ENCODE measurements at places on chromosomes 7 and 10. TPM values are rescaled to one million over a fixed set of nuclear protein-coding genes. Genes with fewer than 3 reads are reported as not detected.
A peak's percentile ranks its signal among the peaks of the same experiment; 100 is the strongest.

The OR2A12 gene
- not detected for total RNA-seq

The FAM24B gene
- total RNA-seq = 6.9 TPM

The MCM10 gene
- 35.1 TPM for total RNA-seq

The ZKSCAN1 gene
- 32.3 TPM for total RNA-seq

The AZGP1 gene
- 0.71 TPM for total RNA-seq

The NKX1-2 gene
- 5.5 TPM for total RNA-seq

The KIAA1549 gene
- 5.1 TPM for total RNA-seq

The GALNT17 gene
- total RNA-seq = not detected

The CYP2C19 gene
- total RNA-seq = not detected

- DNase-seq = no peak
Observed at GRCh38 chr7:138926241-138926612, 55.0 kb downstream of the KIAA1549 start.

DNA sequence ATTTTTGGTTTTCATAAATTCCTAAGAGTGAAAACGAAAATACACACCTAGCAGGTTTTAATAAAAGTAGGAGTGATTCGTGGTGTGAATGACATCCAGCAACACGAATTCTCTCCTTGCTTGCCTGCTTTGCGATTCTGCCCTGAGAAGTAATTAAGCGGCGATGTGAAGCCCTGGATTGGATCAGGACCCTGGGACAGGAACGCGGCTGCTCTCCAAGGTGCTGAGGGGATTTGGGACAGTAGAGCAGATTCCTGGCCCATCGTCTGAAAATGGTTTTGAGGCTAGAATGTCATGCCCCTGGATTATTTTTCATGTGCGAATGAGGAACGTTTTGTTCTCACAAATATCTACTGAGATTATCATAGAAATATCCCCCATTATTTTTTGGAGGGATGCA, 7.8 kb downstream of the NPS start:
- no peak for DNase-seq

DNA sequence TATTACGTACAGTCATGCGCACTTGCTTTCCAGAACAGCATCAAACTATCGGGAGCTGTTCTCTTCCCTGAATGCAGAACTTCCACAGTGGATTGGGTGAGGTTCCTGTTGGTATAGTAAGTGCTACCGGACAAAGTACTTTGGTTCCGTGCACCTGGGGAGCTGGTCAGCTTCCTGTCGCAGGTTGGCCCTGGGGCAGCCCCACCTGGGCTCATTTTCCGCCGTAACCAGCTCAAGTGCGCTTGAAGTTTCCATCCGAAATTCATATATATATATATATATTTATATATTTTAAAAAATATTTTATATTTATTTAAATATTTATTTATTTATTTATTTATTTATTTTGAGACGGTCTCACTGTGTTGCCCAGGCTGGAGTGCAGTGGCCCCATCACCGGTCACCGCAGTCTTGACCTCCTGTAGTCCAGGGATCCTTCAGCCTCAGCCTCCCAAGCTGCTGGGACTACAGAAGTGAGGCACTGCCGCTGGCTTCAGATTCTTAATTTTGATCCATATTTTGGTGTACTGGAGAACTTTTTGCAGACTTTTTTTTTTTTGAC, 6.5 kb downstream of the SCART1 start:
- DNase-seq = no peak

GRCh38 chr10:123564631-123565030, 101.5 kb upstream of the GPR26 start:
- no peak for DNase-seq

DNA sequence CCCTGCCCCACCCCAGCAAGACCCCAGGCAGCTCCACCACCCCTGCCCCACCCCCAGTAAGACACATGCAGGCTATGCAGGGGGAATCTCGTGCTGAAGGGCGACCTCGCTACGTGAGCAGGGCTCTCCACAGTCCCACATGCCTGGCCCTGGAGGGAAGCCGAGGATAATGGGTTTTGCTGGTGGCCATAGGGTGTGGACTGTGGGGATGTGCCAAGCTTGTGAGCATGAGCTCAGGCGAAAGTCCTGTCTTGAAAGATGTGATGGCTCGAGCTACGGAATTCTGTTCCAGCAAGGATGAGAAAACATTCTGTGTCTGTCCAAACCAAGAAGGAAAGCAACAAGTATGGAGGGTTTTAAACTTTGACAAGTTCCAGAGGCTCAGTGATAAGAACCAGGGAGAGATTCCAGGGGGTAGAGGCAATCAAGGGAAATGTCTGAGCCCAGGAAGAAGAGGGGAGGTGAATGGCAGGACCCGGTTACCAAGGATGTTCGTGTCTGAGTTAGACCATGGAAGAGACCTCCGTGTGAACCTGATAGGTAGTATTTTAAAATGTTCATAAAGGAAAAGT, 63.1 kb downstream of the PYROXD2 start:
- DNase-seq = no peak

DNA sequence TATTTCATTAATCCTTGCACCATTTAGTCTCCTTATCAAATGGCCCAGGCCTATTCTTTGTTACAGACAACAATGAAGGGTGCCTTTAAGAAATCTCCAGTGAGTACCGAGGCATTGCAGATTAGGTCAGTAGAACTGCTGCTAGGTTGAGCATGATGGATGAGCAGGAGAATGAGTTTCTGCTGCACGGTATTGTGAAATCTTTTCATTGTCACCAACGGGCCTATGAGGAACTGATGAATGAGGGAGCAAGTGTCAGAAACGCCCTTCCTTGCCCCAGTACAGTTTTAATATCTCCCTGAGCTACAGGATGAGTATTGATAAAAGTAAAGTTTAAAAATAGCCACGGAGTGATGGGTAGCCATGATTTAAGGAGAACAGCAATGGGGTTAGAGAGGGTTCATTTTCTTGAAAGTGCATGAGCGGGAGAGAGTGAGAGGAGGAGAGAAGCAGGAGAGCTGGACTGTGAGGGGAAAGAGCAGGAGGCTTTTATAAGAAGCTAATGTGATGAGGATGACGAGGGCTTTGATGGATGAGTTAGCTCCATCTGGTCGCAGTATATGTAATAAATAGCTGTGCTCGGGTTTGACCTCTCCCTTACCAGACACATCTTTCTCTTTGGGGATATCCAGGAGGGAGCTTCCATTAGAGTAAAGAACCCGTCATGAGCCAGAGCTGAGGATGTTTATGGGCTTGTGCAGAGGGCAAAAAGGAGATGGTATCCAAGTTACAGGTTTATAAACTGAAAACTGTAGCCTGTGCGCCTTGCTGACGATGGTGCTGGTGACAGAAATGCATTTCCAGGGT, 526.1 kb downstream of the LRMDA start:
- no peak for DNase-seq

GRCh38 chr10:124143721-124144120, 50.3 kb upstream of the CHST15 start:
- DNase-seq = no peak

GRCh38 chr10:17289763-17290162, 61.7 kb downstream of the VIM start:
- no peak for DNase-seq

GRCh38 chr10:106043863-106044262, 1120.6 kb downstream of the SORCS1 start:
- peak; percentile 2 for DNase-seq

GRCh38 chr7:108001764-108002725, 916 bp downstream of the LAMB1 start:
- no peak for DNase-seq

DNA sequence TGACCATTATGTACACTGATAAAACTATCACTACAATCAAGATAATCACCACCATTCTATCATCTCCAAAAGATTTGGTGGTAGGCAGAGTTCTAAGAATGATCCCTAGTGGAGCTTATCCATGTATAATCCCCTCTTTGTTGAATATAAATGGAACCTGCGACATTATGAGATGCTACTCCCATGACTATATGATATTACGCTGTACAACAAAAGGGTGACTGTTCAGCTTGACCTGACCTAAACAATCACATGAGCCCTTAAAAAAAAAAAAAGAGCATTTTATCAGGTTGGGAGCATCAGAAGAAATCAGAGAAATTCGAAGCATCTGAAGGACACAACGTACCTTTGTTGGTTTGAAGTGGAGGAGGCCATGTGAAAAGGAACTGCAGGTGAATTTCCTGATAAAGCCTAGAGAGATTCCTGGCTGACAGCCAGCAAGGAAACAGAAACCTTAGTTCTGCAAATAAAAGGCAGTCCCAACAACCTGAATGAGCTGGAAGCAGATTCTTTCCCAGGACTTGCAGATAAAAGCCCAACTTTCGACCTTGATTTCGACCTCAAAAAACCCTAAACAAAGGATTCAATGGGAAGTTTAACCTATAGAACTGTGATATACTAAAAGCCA, 270.7 kb downstream of the ADRA2A start:
- no peak for DNase-seq

DNA sequence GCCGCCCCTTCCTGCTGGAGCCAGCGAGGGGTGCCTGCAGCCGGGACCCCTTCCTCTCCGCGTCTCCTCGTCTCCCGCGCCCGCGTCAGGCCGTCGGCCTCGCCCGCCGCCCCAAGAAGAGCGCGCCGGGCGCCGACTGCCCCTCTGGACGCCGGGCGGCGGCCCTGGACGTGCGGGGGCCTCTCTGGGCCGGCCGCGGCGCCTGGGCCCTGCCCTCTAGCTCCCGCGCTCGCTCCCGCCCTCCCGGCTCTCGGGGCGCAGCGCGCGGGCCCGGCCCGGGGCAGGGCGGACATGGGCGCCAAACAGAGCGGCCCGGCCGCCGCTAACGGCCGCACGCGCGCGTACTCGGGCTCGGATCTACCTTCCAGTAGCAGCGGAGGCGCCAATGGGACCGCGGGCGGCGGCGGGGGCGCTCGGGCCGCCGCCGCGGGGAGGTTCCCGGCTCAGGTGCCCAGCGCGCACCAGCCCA, 704 bp downstream of the ZNRF2 start:
- DNase-seq = no peak

DNA sequence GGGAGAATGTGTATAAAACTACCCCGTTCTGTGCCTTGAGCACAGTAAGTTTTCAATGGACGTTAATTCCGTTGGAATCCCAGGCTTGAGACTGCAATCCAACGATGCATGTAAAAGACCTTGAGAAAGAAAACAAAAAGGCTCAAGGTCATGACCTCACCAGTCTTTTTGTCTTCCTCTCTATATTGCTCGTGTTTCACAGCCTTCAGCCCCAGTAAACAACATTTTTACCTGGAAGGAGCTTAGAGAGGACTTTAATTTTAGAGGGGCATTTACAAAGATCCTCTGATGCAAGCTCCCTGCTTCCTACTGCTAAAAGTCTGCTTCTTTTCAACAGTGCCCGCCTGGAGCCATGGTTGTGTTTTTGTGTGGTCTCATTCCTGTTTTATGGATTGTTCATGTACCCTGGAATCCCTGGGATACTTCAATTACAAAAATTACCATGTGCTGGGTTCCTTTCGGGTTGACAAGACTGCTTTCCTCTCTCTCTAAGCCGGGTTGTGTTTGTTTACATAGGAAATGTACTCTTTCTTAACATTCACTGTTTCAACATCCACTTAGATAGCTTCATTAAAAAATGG, 320.1 kb upstream of the NFE2L3 start:
- DNase-seq = no peak

GRCh38 chr7:87328281-87328680, 17.2 kb upstream of the CROT start:
- DNase-seq = no peak

DNA sequence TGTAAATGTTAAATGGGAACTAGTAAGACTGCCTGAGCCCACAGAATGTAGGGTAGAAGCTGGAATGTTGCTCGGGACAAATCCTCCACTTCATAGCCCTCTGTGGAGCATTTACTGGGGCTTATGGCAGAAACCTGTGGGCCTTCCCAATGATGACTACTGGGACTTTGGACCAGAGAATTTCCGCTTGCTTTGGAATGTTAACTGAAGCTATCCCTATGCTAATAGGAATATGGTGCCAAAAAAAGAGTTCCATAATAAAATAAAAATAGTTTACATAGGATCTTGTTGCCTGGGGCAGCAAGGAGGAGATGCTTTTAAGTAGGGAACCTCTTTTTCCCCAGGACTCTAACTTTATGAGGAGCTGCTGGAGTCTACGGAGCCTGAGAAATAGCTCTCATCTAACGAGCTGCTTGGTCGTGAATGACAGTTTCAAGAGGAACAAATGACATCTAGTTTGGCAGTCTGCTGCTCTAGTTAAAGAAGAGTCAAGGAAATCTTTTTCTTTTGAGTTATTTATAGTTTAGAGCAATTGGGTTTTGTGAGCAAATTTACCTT, 5.7 kb upstream of the DYNC2I1 start:
- no peak for DNase-seq

- no peak for DNase-seq
Observed at GRCh38 chr7:43760861-43761260, 2.4 kb downstream of the BLVRA start.

- peak; percentile 78 for DNase-seq
Observed at GRCh38 chr7:91068136-91068795, 196.0 kb upstream of the FZD1 start.

DNA sequence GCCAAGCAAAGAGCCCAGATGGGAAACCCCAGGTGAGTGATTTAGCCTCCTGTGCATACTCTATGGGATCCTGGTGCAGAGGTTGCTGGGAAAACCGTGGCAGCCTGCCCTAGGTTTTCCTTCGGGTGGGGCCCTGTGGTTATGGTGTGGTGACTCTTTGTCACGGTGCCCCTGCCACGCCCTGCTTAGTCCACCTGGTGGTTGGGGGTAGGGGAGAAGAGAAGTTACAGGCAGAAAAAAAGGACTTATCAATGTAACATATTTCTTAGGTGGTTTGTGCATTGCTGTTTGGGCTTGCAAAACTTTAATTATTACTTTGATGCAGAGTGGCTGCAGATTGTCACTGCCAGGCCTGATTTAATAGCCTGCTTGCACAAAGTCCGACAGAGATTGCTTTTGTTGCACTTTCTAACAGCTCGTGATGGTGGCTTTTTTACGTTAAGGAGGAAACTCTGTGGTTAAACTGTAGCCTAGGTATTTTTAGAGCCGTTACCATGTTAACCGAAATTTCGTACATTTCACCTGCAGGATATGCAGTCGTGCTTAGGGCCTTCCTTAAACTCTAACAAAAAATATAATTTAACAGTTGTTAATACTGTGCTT, 197.4 kb downstream of the RNLS start:
- peak; percentile 87 for DNase-seq

DNA sequence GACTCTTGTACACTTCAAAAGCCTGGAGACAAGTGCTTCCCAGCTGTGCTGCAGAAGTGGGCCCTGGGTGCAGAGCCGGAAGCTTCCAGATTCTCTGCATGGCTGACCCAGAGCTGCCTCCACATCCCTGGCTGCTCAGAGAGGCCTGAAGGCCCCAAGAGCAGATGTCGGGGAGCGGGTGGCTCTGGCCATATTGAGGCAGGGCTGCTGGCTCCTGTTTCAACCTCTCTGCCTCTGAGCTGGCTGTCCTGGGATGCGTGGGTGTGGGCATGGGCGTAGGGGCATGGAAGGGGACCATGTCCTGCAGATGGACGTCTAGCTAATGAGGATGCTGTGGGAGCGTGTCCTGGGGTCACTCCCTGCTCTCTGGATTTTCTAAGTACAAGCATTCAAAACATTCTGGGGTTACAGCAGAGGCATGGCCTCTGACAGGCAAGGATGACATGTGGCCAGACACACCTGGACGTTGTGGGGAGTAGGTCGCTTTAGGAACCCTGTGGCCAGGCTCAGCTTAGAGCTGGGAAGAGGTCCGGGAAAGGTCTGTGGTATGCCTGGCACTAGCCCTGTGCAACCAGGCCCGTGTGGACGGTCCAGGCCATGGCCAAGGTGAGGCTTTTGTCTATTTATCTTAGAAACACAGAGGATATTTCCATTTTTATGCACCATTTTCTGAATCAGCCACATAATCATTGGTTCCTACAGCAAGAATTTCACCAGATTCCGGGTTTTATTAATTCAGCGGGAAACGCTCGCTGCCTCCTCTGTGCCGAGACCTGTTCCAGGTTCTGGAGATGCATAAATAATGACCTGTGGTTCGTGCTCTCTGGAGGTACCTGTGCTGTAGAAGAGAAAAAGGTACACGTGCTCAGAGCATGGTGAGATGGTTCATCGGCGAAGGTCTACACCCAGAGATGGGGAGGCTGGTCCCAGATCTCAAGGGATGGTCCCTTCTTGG, 361.1 kb downstream of the GLRX3 start:
- no peak for DNase-seq

Data from foreskin keratinocyte (primary cell).